Ammon's horn (tissue), 1 donor: ENCODE measurements at places on chromosomes 13 and 19.

DNA sequence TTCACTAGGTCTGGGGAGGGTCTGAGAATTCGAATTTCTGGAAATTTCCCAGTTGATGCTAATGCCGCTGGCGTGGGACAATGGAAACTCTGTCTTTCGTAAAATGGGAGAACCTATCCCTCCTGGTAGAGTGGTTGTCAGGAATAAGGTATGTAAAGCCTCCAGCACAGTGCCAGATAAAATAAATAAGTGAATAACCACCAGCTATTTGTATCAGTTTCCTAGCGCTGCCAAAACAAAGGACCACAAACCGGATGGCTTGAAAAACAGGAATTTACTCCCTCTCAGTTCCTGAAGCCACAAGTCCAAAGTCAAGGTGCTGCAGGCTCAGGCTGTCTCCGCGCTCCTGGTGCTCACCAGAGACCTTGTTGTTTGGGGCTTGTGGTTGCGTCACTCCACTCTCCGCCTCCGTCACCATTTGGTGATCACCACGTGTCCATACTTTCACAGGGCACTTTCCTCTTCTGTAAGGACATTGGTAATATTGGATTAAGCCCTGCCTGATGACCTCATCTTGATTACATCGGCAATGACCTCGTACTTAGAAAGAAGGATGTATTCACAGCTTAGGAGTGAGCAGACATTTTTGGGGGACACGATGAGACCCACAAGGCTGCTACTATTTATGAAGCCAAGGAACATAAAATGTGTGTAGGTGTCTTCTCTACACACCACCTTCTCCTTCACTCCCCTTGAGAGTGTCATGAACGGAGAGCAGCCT, 428.5 kb downstream of the IRS2 start:
- no peak for DNase-seq

DNA sequence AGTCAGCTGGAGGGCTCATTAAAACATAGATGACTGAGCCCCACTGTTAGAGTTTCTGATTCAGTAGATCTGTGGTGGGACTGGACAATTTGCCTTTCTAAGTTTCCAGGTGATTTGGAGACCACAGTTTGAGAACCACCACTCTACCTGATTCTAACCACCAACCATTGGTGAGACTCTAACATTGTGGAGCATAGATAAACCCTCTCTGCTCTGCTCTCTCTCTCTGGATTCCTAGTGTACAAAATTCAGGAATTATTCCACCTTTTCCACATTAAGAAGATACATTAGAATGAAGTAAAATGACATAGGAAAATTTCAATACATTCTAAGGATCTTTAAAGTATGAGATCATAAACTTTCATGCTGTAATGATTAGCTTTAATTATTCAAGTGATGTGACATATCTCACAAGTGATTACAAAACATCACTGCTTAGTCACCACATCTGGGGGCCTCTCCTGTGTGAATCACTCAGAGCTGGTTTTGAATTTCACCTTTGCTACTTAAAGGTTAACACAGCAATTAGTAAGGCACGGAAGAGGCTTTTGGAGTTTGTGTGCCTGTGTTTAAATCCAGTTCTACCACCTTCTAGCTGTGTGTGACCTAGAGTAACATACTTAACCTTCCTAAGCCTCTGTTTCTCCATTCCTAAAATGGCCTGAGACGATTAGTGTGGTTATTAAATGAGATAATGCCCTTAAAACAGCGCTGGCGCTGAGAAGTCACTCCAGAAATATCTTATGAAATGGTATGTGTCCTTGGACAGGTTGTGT, 78.5 kb upstream of the NBEA start:
- no peak for DNase-seq

- peak; percentile 81 for DNase-seq
Observed at GRCh38 chr19:45919678-45920077, 5.1 kb upstream of the NANOS2 start.

GRCh38 chr19:16773259-16773658, 53.6 kb downstream of the NWD1 start:
- DNase-seq, result no peak

GRCh38 chr19:58196901-58197616, 14.2 kb downstream of the ZNF274 start:
- no peak for DNase-seq

- peak; percentile 71 for DNase-seq
Observed at GRCh38 chr13:100530671-100531213, 57.8 kb downstream of the GGACT start.

GRCh38 chr19:19031891-19032290, 1.4 kb downstream of the SUGP2 start:
- no peak for DNase-seq

GRCh38 chr13:86900906-86901305, 770.3 kb upstream of the SLITRK5 start:
- DNase-seq, result no peak

DNA sequence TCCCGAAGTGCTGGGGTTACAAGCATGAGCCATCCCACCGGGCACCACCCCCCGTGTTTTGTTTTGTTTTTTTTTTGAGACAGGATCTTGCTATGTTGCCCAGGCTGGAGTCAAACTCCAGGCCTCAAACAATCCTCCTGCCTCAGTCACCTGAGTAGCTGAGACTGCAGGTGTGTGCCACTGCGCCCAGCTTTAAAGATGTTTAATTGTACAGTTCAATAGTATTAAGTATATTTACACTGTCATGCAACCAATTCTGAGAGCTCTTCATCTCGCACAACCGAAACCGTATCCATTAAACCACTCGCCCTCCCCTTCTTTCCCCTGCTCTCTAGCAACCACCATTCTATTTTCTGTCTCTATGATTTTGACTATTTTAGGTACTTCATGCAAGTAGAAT, 15.6 kb downstream of the NUCB1 start:
- no peak for DNase-seq

DNA sequence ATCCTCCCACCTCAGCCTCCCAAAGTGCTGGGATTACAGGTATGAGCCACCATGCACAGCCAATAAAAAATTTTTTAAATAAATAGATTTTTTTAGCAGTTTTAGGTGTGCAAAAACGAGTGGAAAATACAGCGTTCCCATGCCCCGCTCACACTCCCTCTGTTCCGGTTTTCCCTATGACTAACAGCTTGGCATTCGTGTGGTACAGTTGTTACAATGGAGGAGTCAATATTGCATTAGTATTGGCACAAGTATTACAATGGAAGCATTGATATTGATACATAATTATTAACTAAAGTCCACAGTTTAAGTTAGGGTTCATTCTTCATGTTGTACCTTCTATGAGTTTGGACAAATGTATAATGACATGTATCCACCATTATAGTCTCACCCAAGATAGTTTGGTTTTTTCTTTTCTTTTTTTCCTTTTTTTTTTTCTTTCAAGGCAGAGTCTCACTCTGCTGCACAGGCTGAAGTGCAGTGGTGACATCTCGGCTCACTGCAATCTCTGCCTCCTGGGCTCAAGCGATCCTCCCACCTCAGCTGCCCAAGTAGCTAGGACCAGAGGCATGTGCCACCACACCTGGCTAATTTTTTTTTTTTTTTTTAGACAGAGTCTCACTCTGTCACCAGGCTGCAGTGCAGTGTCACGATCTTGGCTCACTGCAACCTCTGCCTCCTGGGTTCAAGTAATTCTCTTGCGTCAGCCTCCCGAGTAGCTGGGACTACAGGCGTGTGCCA, 15.4 kb upstream of the RAB20 start:
- no peak for DNase-seq

- no peak for DNase-seq
Observed at GRCh38 chr19:13881692-13882418, 4.9 kb downstream of the NANOS3 start.

- peak; percentile 70 for DNase-seq
Observed at GRCh38 chr13:100646030-100646673, 28.4 kb downstream of the TMTC4 start.

DNA sequence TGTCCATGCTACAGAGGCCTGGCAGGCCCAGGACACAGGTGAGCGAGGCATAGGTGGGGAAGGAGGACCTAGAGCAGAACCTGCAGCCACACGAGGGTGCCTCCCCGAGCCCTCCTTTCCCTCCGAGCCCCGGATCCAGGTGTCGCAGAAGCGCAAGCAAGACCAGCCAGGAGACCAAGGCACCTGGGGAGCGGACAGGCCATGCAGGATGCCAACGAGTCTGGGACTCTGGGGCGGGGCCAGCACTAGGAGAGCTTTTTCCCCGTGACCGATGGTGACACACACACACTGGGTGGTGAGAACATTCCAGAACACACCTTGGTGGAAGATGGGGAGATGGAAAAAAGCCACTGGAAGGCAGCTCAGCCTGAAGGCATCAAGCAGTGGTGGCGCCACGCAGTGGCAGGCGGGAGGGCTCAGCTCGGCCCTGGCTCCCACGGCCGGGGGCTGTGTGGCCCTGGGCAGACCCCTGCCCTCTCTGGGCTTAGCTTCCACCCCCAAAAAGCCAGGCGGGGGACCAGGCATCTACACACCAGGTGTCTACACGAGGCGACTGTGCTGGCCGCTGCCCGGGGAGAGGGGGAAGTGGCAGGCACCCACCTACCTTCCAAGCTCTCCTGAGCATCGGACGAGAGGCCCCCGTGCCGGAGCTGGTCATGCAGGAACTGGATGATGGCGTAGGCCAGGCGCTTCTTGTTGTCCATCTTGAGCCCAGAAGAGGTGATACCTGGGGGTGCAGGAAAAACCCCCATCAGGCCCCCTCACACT, 14.5 kb downstream of the SGTA start:
- DNase-seq, result no peak

DNA sequence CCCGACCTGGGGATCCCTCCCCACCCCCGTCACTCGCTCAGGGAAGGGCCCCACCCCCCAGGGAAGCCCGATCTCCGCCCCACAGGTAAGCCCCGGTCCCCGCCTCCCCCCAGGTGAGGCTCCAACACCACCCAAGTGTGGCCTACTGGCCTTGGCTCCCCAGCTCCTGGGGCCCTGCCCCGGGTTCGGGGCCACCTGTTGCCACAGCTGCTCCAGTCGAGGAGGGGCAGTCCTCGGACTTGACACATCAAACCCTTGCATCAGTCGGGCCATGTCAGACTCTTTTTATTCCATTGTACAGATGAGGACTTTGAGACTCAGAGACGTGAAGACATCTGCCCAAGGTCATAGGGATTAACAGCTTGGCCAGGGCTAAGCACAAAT, 512 bp downstream of the CC2D1A start:
- no peak for DNase-seq

- peak; percentile 76 for DNase-seq
Observed at GRCh38 chr13:100544866-100545683, 43.5 kb downstream of the GGACT start.

DNA sequence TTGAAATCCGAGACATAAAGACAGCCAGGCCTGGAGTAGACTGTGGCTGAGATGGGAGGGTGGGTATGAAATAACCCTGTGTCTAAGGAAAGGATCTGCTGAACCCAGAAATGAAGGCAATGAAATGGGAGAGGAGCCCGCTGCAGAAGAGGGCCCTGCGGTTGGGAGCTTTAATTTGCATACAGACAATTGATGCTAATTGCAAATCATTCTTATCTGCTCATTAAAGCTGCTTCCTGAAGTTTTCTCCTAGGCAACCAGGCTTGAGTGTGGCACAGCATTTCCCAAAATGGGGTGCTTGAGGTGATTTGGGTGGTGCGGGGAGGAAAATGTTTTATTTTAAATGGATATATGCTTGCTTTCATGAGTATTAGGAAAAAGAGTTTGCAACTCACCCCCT, 55.4 kb downstream of the DPF1 start:
- DNase-seq, result no peak

GRCh38 chr13:41981951-41982715, 21.2 kb upstream of the VWA8 start:
- DNase-seq, result no peak

GRCh38 chr13:44738463-44738862, 162.3 kb upstream of the TSC22D1 start:
- no peak for DNase-seq

- DNase-seq, result peak; percentile 72
Observed at GRCh38 chr13:110137680-110138009, 169.3 kb downstream of the COL4A1 start.

GRCh38 chr13:22758245-22758644, 422.5 kb upstream of the SGCG start:
- DNase-seq, result no peak

GRCh38 chr19:28553005-28553404, 659.9 kb downstream of the UQCRFS1 start:
- DNase-seq, result no peak

DNA sequence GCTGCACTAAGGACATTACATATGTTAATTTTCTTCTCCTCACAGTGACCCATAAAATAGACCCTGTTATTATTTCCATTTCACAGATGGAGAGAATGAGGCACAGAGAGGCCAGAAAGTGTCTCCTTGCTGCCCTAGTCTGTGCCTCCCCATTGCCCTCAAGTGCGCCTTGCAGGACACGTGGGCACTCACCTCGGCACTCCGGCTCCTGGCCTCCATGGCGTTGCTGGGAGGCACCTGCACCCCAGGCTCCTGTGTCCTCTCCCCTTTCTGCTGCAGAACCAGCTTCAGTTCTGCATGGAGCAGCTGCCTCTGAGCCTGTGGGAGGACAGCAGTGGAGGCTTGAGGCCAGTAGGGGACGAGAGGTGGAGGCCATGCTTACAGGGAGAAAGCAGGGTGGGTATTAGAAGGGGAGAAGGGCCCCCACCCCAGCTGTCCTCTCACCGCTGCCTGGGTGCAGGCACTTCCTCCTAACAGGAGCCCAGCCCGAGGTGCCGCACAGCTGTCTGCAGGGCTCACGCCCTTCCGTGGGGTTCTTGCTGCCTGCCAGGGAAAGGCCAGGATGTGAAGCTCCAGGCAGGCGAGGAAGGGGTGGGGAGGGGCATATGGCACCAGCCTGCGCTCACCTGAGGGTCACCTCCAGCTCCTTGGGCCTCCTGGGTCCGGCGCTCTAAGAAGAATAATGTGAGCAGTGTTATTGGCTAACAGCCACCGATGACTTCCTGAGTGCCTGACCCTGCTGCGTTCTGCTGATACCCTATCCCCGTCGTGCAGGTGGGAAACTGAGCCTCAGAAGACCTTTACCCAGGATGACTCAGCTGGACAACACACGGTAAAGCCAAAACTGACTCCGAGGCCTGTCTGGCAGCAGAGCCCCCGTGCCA, 5.2 kb downstream of the PRX start:
- DNase-seq, result no peak

DNA sequence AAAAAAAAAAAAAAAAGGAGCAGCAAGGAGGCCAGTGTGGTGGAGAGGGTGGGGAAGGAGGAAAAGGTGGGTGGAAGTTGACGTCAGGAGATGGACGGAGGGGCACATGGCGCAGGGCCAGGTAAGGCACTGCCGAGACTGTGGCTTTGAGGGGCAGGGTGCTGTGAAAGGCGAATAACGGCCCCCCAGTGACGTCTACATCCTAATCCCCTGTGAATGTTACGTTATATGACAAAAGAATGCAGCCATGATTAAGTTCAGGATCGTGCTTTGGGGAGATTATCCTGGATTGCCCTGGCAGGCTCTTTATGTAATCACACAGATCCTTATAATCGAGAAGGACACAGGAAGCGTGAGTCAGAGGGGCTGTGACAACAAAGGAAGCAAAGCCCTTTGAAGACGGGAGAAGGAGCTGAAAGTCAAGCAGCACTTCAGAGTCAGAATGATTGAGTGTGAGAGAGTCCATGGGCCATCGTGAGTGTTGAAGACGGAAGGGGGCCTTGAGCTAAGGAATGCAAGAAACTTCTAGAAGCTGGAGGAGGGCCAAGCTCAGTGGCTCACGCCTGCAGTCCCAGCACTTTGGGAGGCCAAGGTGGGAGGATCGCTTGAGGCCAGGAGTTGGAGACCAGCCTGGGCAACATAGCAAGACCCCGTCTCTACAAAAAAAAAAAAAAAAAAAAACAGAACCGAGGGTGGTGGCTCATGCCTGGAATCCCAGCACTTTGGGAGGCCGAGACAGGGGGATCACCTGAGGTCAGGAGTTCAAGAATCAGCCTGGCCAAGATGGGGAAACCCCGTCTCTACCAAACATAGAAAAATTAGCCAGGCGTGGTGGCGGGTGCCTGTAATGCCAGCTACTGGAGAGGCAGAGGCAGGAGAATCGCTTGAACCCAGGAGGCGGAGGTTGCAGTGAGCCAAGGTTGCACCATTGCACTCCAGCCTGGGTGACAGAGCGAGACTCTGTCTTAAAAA, 13.8 kb upstream of the CEACAM16 start:
- no peak for DNase-seq
